Ammon's horn (tissue), 1 donor: ENCODE measurements at places on chromosomes 2 and 18.

DNA sequence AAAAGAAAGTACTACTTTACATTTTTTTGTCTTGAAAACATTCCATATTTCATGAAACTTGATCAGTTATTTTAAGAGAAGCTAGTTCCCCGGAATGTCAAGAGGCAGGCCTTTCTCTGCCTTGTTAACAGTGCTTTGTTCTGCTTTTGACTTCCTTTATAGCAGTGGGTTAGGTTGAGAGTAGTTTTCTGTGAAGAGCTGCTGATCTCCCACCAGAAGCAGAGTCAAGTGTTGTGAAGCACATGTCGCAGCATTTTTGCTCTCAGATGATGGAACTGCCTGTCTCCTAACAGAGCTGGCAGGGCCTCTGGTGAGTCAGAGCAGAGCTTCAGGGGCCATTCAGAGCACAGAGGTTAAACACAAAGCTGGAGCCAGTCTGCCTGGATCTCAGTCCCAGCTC, 871.8 kb downstream of the SLC4A3 start:
- peak; percentile 57 for DNase-seq

GRCh38 chr2:150856596-150857281, 369.3 kb upstream of the RND3 start:
- DNase-seq = no peak

- no peak for DNase-seq
Observed at GRCh38 chr2:62894966-62895631, 155.5 kb upstream of the OTX1 start.

DNA sequence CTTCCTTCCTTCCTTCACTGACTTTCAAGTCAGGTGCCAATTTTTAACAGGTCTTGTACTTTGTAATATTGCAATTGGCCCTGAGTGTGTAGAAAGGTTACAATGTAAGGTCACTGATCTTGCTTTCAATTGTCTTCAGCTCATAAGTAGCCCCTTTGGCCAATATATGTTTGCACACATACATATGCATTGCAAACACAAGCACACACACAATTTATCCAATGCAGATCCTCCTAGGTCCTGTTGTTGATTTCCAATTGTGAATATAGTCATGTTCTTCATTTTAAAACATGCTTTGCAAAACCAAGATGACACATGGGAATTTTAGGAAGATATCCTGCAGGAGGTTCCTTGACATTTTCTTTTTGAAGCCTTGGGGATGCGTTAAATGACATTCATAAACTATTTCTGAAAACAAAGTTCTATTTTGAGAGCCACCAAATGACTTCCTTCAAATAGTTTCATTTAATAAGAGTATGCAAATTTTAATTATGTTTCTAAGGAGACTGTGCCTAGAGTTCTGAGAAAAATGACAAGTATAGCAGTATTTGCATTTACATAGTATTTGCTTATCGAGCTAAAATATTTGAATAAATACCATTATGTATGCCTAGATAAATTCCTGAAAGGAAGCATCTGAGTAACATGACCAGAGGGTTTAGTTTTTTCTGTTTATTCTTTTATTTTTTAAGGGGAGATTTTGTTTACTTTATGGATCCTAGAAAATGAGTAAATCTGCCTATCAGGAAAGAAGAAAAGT, 117.1 kb upstream of the TMEFF2 start:
- no peak for DNase-seq

DNA sequence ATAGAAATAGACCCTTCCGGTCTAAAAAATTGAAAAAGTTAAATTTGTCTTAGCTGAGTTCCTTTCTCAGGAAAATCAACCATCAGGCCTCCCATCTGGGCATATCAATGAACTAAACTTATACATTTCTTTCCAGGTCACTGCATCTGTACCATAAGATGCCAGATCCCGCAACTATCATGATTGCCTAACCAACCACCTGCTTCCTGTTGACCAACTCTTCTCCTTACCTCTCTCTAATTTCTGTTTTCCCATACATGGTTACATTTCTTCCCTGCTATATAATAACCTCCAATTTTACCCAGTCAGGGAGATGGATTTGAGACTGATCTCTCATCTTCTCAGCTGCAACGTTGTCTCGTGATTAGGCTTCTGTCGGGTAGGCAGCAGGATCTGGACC, 228.7 kb downstream of the FSIP2 start:
- DNase-seq = no peak

DNA sequence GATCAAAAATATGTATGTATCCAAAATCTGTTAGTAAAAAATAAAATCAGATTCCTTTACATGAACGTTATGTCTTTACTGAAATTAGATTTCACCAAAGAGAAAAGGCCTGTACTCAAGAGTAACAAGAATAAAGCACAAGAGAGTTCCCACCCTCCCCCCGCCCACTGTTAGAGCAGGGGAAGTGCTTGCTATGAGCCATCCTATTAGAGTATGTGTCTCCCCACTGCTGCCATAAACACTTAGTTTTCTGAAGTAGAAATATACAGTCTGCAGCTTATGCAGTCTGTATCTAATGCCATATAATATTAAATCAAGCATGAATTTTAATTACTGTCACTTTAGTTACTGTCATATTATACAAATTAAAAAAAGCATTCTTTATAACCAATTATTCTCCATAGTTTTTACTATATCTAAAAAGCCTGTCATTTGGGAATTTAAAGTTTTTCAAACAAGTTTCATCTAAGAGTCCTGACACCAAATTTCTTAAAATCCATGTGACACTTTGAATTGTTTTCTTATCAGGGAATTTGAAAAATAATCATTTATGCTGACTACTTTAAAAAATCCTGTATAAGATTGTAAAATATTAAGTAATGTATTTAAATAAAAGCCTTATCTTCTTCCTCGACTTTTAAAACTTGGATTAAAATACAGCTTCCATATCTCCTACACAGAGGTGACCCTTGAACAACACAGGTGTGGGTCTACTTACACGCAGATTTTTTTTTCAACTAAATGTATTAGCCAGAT, 51.8 kb upstream of the GPR75 start:
- DNase-seq = no peak

DNA sequence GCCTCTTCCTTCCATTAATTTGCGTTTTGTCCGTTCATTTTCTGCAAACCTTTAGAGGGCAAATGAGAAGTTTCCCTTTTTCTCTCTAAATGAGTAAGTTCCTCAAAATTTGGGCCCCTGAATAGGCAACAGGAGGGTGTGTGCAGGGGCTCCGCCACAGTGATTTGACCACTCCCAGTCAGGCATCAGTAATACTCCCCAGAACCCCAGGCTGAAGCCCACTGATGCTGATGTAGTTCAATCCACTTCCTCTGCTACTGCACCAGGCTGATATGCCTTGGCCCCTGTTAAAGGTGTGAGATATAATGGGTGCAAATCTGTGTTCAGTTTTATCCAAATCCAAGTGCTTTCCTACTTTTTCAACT, 1150.0 kb downstream of the RPIA start:
- no peak for DNase-seq

- DNase-seq = peak; percentile 40
Observed at GRCh38 chr18:53567929-53568574, 656.4 kb downstream of the MBD2 start.

GRCh38 chr2:160450486-160450885, 43.1 kb downstream of the RBMS1 start:
- DNase-seq = no peak

- DNase-seq = peak; percentile 31
Observed at GRCh38 chr2:225889452-225889851, 489.9 kb downstream of the NYAP2 start.

DNA sequence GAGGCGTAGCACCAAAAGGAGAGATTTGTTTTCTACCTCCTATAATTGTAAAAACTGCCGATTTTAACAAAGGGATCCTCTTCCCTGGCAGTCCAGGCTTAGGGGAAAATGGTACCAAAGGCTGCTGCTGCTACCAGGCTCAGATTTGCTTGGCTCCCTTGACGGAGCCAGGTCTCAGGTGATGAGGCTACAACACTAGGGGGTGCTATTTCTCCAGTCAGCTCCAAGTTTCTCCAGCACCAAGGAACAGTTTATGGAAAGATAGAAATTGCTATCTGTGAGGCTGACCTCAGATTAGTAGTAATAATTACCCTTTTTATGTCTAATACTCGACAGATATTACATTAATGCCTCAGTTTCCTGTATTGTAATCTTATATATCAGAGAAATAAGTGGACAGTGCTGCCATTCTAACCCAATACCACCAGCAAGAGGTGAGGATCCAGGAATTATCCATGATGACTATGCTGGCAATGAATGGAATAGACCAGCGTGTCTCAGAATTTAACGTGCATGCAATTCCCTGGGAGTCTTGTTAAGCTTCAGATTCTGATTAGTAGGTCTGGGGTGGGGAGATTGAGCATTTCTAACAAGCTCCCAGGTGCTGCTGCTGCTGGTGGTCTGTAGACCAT, 111.3 kb downstream of the ESCO1 start:
- peak; percentile 58 for DNase-seq
